ENCODE measurements at places on chromosomes 1 and 21.
A peak's percentile ranks its signal among the peaks of the same experiment; 100 is the strongest.

DNA sequence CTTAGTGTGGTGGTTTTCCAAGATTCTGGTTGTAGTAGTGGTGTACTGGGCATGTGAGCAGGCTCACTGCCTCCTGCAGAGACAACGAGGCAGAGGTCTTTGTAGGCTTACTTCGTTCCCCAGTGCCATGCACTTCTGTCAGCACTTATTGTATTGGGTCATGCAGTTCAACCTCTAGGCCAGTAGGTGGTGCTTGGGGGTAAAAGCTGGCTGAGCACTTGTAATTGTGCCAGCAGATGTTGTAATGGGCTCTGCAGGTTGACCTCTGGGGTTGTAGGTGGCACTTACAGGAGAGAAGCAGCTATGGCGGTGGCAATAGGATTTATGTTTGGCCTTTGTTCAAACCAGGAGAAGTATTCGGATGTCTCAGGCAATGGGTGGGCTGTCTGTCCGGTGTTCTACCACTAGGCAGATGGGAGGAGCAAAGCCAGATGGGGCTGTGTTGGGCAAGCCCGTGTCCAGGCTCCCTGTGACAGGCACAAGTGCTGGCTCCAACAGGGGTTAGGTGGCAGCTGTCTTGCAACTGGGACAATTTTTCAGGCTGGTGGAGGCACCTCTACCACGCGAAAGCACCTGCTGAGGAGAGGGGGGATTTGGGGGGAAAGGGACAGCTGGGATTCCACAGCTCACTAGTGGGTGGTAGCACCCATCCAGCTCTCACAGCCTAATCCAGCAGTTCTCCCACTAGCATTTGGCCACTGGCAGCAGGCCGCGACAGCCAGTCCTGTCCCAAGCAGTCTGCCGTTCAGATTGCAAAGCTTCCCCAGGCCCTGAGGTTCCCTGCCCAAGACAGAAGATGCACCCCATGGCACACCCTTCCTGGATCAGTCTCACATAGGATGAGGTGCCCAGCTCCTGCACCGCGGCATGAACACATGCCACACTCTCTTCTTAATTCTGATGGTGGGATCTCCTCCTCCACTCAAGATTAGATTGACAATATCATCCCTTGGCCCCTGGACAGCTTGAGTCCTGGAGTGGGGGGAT lies 274.5 kb downstream of the CTH start:
- peak; percentile 37 for DNase-seq

DNA sequence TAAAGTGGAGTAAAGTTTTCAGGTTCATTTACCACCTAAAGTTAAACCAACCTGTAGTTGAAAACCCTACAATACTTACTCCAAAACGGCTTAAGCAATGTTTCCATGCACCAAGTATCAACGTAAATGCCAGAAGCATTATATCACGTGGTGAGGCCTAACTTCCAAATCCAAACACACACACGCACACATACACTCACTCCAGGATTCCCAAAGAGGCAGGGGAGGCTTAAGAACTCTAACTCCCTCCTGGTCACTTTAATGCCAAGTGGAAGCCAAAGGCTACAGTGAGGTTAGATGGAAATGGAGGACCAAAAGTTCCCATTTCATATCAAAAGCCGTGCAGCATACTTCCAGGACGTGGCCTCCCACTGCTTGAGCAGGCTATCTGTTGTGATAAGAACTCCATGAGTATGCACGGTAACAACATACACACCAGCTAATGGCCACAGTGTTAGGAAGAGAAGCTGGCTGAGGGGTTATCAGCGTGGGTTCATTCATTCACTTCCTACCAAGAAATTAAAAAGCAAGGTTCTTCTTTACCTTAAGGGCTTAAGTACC lies 224.1 kb downstream of the SLC45A1 start:
- no peak for DNase-seq

- DNase-seq = no peak
Observed at GRCh38 chr1:240712014-240712731, 100.2 kb upstream of the GREM2 start.

DNA sequence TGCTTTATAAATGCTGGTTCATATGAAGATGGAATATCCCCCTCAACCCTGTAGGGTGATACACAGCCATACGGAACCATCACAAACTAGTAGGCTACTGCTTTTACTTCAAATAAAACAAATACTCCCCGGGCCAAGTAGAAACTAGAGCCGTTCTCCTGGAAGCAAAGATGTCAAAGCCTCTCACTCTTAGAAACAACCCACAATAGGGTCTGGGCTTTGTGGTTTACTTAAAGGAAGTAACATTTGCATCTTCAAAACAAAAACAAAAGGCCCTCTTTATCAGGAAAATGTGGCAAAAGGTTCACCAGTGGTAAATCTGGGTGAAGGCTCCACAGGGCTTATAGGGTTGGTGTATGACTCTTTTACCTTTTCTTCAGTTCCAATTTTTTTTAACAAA lies 49.8 kb downstream of the HLCS start:
- no peak for DNase-seq

GRCh38 chr1:185514311-185514710 lies 197.3 kb upstream of the IVNS1ABP start:
- no peak for DNase-seq

DNA sequence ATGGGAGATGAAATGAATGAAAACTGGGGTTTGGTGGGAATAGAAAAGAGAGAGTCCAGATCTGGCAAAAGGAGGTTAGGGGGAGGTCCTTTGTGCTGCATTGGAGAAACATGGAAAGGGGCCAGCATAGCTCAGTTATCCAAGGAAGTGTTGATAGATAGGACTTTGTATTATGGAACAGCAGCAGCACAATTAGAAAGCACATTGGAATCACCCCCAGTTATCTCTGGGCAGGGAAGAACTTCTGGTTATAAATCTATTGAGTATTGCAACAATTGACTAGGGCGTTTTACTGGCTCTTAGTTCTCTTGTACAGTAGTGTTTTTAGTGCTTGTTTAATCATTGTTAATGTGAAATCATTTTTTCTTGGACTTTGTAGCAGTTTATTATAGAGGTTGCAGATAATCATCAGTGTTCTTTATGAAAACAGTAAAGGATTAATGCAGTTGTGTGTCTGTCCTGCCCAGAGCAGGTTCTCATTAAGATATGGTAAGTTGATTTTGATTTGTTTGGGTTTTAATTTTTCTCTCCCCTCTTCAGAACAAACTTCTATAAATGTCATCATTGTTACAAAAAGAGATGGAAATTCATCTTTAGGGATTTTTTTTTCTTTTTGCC lies 76.6 kb downstream of the NR5A2 start:
- no peak for DNase-seq

DNA sequence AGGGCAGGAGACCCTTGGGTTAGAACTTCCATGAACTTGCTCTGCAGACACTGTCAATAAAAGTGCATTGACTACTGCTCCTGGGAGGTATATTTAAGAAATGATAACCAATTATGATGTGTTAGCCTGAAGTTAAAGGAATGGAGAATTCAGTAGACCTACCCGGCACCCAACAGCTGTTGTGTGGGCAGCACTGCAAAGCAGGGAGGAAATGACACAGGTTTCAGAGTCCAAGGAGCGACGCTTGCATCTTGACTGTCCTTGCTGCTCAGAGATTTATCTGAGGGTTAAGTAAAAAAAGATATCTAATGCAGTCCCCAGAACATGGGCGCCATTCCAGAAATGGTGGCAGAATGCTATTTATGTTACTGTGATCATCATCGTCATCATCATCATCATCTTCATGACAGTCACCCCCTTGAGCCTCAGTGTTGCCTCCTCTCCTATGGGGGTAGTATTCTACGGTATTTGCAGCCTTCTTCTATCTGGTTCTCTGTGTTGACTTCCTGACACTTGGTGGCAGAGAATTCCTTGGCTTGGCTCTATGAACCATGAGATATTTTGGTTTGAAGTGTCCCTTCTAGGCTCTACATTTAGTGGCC lies 225.9 kb downstream of the KAZN start:
- DNase-seq = no peak

- no peak for DNase-seq
Observed at GRCh38 chr1:157652859-157653493, 47.6 kb downstream of the FCRL3 start.

DNA sequence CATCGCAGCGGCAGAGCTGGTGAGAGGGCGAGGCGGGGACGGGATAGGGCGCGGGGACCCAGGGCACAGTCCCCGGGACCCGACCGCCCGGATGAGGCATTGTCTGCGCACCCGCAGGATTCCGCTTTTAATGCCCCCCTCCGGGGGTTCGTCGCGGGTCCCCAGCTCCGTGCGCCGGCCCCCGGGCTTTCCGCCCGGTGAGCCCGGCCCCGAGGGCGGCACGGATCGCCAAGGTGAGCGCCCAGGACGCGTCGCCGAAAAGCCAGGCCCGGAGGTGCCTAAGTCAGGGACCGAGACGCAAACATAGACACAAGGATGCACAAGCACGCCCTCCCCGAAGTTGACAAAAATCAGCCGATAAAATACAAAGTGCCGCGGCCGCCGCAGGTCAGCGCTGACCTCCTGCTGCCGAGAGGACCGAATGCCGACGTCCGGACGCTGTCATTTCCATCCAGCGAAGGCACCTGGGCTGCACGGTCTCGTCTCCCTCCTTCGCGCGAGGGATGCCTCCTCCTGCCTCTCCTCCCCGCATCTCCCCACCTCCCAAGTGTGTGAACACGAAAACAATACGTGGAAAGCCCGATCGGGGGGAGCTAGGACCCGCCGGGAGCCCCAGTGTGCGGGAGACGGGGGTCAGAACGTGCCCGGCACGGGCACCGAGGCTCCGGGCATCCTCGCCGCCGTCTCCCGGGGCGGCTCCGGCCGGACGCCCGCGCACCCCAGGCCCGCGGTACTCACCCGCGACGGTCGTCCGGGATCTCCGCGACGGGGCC lies 101.1 kb upstream of the SOD1 start:
- peak; percentile 45 for DNase-seq

- DNase-seq = no peak
Observed at GRCh38 chr1:67921725-67922489, 88.6 kb upstream of the GNG12 start.

- DNase-seq = no peak
Observed at GRCh38 chr1:182246783-182247182, 144.8 kb downstream of the GLUL start.

- peak; percentile 76 for DNase-seq
Observed at GRCh38 chr1:156421062-156421938, 52.3 kb downstream of the RHBG start.

DNA sequence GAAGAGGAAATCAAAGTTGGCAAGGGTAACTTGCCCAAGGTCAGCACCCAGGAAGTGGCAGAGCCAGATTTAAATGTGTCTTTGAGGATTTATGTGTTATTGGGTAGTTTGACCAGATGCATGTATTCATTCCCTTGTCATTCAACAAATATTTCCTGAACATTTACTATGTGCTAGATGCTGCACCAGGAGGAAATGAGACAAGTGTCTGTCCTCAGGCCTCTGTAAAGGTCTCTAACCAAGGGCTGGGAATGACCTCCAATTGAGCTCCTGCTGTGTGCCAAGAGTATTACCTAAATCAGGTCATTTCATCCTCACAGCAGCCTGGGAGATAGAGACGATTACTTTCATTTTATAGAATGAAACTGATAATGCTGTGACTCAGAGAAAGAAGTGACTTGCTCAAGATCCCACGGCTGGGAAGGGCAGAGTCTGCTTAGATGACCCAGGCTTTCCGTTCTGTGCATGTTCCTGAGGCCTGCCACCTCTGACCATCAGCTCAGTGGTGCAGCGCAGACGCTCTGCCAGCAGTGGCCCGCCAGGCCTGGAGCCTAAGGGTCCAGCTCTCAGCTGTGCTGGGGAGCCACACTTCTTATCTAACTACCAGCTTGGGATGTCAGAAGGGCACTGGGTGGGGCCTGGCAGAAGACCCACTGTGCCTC lies 3.5 kb upstream of the TTC22 start:
- DNase-seq = peak; percentile 38

DNA sequence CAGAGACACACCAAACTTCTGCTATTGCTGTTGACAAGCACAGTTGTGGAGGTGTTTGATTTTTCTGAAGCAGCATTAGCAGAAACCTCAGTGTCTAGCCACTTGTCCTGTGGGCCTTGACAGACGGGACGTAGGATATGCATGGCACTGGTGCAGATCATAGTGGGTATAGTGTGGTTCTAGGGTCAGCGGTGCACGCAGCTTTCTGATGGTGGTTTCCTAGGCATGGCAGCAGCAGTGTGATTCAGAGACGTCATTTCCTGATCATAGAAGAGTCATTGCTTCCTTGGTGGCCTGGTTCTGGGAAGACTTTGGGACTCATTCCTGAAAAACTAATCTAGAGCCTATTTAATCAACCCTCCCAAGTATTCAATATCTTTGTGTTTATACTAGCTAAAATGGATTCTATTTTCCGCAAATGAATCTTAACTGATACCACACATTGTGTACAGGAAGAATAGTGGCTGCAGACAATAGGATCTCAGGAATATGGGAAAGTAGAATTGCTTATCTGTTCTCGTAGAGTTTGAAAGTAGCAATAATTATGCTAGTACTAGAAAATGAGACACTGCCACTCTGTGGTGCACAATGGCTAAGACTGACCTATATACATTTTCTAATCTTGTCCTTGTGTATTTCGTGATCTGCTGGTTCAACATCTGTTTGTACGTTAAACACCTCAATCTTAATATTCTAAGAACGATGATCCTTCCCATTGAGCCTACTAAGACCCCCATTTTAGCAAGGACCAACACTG lies 2.8 kb upstream of the USP1 start:
- DNase-seq = no peak

DNA sequence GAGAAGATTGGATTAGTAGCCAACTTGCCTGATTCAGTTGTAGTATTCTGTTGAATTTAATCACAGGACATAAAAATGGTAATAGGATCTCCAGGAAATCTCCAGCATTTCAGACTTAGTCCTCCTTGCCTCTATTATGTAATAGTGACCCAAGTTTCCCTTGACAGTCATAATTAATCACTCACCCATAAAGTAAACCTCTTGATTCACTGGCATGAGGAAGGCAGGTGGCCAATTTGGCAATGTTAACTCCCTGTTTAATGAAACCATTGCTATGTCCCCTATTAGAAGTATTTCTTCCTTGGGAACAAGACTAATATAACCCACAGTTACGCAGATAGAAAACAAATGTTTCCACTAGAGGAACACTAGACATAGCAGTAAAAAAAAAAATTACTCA lies 604.8 kb upstream of the CXADR start:
- no peak for DNase-seq

DNA sequence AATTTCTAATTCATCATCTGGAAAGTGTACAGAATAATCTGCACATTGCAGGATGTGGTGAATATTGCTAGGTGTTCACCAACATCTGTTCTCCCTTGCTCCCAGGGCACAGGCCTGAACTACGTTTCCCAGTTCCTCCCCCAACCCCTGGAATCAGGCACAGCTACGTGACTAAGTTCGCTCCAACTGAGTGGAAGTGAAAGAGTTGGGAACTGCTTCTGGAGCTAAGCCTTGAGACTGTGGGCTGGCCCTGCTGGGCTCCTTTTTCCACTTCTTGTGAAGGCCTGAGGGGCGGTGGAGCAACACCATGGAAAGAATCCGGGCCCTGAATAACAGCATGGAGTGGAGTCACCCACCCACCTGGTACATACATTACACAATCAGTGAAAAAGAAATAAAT lies 534.6 kb downstream of the SMYD3 start:
- DNase-seq = no peak

- DNase-seq = no peak
Observed at GRCh38 chr1:198756470-198756869, 117.6 kb downstream of the PTPRC start.

- peak; percentile 63 for DNase-seq
Observed at GRCh38 chr1:18100491-18101063, 7.0 kb upstream of the IGSF21 start.

- DNase-seq = no peak
Observed at GRCh38 chr1:211135342-211135950, 1.5 kb upstream of the KCNH1 start.
